Muscle of leg (tissue), 16 donors: ENCODE measurements at places on chromosomes 6 and 20.

GRCh38 chr20:17504898-17505635, 26.1 kb downstream of the BFSP1 start:
- no peaks in the 10 kb centered on the region for H3K36me3 ChIP-seq
- peaks cover 11% of the 10 kb centered on the region for H3K4me1 ChIP-seq
- H3K27ac ChIP-seq = peak overlapping the region; percentile 22
- peak; percentile 85 for DNase-seq
- H3K27me3 ChIP-seq = no peaks in the 10 kb centered on the region

DNA sequence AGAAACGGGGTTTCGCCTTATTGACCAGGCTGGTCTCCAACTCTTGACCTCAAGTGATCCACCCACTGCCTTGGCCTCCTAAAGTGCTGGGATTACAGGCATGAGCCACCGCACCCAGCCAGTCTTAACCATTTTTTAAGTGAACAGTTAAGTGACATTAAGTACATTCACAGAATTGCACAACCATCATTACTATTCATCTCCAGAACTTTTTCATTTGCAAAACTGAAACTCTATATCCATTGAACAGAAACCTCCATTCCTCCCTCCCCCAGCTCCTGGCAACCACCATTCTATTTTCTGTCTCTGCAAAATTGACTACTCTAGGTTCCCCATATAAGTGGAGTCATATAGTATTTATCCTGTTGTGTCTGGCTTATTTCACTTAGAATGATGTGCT, 59.7 kb downstream of the PLCB4 start:
- H3K27ac ChIP-seq = no peak overlapping the region
- DNase-seq = no peak
- H3K4me3 ChIP-seq = no peak overlapping the region
- H3K27me3 ChIP-seq = no peaks in the 10 kb centered on the region
- H3K36me3 ChIP-seq = no peaks in the 10 kb centered on the region

GRCh38 chr6:156146891-156147290, 630.3 kb upstream of the ARID1B start:
- no peaks in the 10 kb centered on the region for H3K4me1 ChIP-seq
- DNase-seq = no peak
- H3K36me3 ChIP-seq = no peaks in the 10 kb centered on the region
- H3K27me3 ChIP-seq = no peaks in the 10 kb centered on the region
- no peak overlapping the region for H3K4me3 ChIP-seq
- H3K27ac ChIP-seq = no peak overlapping the region

GRCh38 chr20:41143354-41143753, 6.0 kb downstream of the PLCG1 start:
- no peak overlapping the region for H3K27ac ChIP-seq
- no peak overlapping the region for H3K4me3 ChIP-seq
- no peaks in the 10 kb centered on the region for H3K27me3 ChIP-seq
- H3K36me3 ChIP-seq = peaks cover 22% of the 10 kb centered on the region
- H3K4me1 ChIP-seq = peaks cover 72% of the 10 kb centered on the region
- no peak for DNase-seq

GRCh38 chr6:131460614-131461000, 112.4 kb upstream of the ARG1 start:
- no peaks in the 10 kb centered on the region for H3K36me3 ChIP-seq
- no peaks in the 10 kb centered on the region for H3K27me3 ChIP-seq
- peak; percentile 74 for DNase-seq

- no peak overlapping the region for H3K4me3 ChIP-seq
- H3K36me3 ChIP-seq = no peaks in the 10 kb centered on the region
- no peaks in the 10 kb centered on the region for H3K27me3 ChIP-seq
- no peak for DNase-seq
- H3K27ac ChIP-seq = no peak overlapping the region
Observed at GRCh38 chr6:86856937-86857563, 80.3 kb upstream of the HTR1E start.

GRCh38 chr6:146550911-146551310, 7.3 kb downstream of the RAB32 start:
- peaks cover 18% of the 10 kb centered on the region for H3K36me3 ChIP-seq
- H3K4me3 ChIP-seq = no peak overlapping the region
- H3K27me3 ChIP-seq = no peaks in the 10 kb centered on the region
- no peak overlapping the region for H3K27ac ChIP-seq

- no peak for DNase-seq
- no peaks in the 10 kb centered on the region for H3K27me3 ChIP-seq
- H3K36me3 ChIP-seq = no peaks in the 10 kb centered on the region
- no peak overlapping the region for H3K4me3 ChIP-seq
- no peaks in the 10 kb centered on the region for H3K4me1 ChIP-seq
- no peak overlapping the region for H3K27ac ChIP-seq
Observed at GRCh38 chr6:55009131-55009530, 162.6 kb downstream of the FAM83B start.

GRCh38 chr20:34948030-34948429, 7.6 kb downstream of the GSS start:
- no peak overlapping the region for H3K27ac ChIP-seq
- H3K27me3 ChIP-seq = no peaks in the 10 kb centered on the region
- H3K4me1 ChIP-seq = no peaks in the 10 kb centered on the region
- peaks cover 27% of the 10 kb centered on the region for H3K36me3 ChIP-seq

GRCh38 chr6:147283460-147283859, 79.2 kb downstream of the STXBP5 start:
- no peak overlapping the region for H3K4me3 ChIP-seq
- H3K36me3 ChIP-seq = peaks cover 3% of the 10 kb centered on the region
- no peak overlapping the region for H3K27ac ChIP-seq
- H3K4me1 ChIP-seq = peaks cover 2% of the 10 kb centered on the region

DNA sequence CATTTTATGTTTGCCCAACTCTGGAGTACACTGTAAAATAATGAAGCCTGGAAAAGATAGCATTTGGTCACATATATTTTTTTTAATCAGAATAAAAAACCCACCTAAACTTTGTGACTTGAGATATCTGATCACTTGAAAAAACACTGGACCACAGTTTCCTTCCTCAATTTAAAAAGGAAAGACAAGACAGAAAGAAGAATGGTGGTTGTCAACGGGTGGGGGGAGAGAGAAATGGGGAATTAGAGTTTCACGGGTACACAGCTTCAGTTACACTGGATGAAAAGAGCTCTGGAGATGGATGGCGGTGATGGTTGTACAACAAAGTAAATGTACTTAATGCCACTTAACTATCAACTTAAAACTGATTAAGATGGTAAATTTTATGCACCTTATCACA, 14.7 kb upstream of the DST start:
- H3K4me3 ChIP-seq = no peak overlapping the region
- no peak overlapping the region for H3K27ac ChIP-seq
- no peak for DNase-seq
- no peaks in the 10 kb centered on the region for H3K36me3 ChIP-seq
- no peaks in the 10 kb centered on the region for H3K4me1 ChIP-seq
- no peaks in the 10 kb centered on the region for H3K27me3 ChIP-seq

DNA sequence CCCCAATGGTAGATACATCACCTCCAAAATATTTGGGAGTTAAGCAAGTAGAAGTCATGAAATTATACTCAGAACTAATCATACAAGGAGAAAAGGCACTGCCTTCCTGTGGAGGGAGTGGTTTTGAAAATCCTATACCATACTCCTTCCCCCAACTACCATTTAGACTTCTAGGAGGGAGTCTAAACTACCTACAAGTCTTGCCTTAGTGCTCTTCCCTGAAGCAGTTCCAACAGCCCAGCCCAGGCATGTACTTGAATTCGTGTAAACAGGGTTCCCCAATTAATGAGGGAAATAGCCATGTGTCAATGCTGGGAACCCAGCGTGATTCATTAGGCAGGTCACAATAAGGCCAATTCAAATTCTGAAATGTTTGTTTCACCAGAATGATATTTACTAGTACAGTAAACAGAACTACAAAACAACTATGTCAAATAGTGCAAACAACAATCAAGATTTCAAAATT, 39.1 kb upstream of the SGK1 start:
- DNase-seq = no peak
- H3K27ac ChIP-seq = no peak overlapping the region
- peaks cover 3% of the 10 kb centered on the region for H3K4me1 ChIP-seq
- no peaks in the 10 kb centered on the region for H3K27me3 ChIP-seq
- H3K36me3 ChIP-seq = no peaks in the 10 kb centered on the region
- H3K4me3 ChIP-seq = no peak overlapping the region

GRCh38 chr6:24415753-24416152, 13.0 kb downstream of the MRS2 start:
- peaks cover 43% of the 10 kb centered on the region for H3K36me3 ChIP-seq
- no peak overlapping the region for H3K4me3 ChIP-seq
- H3K27me3 ChIP-seq = no peaks in the 10 kb centered on the region
- no peak for DNase-seq
- H3K27ac ChIP-seq = no peak overlapping the region
- no peaks in the 10 kb centered on the region for H3K4me1 ChIP-seq

DNA sequence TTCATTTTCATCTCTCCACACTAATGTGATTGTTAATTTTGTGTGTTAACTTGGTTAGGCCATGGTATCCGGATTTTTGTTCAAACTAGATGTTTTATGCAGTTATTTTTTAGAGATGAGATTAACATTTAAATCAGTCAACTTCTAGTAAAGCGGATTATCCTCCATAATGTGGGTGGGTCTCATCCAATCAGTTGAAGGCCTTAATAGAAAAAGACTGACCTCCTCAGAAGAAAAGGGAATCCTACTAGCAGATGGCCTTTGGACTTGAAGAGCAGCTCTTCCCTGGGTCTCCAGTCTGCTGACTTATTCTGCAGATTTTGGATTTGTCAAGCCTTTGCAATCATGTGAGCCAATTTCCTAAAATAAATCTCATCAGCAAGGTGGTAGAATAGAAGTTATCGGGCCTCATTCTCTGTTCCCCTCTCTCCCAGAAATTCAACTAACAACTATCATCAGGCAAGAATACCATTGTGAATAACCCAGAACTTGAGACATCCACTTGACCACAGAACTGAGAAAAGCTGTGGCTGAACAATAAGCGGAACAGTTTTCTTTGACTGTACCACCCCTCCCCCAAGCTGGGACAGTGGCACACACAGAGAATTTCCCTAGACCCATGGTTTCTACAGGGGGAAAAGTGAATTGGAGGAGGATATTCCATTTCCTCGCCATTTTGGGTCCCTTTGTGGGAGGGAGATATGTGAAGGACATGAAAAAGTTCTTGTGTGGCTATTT, 323.0 kb downstream of the UTRN start:
- DNase-seq = peak; percentile 18
- H3K4me1 ChIP-seq = no peaks in the 10 kb centered on the region
- no peaks in the 10 kb centered on the region for H3K27me3 ChIP-seq
- H3K27ac ChIP-seq = no peak overlapping the region

GRCh38 chr6:79335133-79335674, 100.7 kb upstream of the HMGN3 start:
- DNase-seq = peak; percentile 3
- no peaks in the 10 kb centered on the region for H3K27me3 ChIP-seq
- no peak overlapping the region for H3K4me3 ChIP-seq
- no peak overlapping the region for H3K27ac ChIP-seq
- no peaks in the 10 kb centered on the region for H3K36me3 ChIP-seq

- H3K27me3 ChIP-seq = no peaks in the 10 kb centered on the region
- no peak overlapping the region for H3K27ac ChIP-seq
- no peaks in the 10 kb centered on the region for H3K36me3 ChIP-seq
- no peaks in the 10 kb centered on the region for H3K4me1 ChIP-seq
Observed at GRCh38 chr6:18410412-18410811, 23.3 kb downstream of the RNF144B start.

DNA sequence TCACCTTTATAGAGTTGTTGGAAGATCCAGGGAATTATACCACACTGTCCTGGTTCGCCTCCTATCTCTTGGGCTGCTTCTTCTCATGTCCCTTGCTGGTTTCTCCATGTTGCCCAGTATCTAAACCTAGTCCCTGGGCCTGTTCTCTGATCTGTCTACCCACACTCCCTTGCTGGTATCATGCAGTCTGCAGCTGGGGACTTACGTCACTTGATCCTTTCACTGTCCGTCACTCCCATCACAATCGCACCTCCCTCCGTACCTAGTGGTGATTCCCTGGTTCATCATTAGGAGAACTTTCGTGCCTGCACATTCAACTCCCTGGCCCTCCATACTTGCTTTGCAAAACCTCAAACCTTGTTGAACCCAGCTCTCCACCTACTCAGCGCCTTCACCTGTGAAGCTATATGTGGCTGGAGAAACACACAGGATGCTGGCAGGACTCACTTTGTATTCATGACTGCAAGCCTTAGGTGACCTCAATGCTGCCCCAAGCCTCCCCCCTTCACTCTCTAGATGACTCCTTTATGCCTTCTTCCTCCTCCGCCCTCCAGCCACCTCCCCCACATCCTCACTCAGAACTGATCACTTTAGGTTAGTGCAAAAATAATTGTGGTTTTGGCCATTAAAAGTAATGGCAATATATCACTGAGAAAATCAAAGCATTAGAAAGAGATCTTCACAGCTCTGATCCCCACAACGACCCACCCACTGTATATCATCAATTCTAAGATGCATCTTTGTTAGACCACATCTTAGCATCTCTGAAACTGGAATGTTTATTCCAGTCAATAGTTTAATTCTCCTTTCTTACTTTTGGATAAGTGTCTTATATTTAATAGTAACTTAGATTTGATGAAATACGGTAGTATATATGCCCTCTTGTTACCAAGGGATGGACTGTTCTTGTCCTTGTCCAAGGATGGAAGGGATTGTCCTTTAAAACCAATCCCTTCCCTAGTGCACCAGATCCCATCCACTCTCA, 26.4 kb downstream of the GDAP1L1 start:
- no peaks in the 10 kb centered on the region for H3K27me3 ChIP-seq
- no peaks in the 10 kb centered on the region for H3K4me1 ChIP-seq
- H3K4me3 ChIP-seq = no peak overlapping the region
- no peaks in the 10 kb centered on the region for H3K36me3 ChIP-seq

GRCh38 chr6:146990821-146991798, 213.1 kb upstream of the STXBP5 start:
- no peak for DNase-seq
- no peaks in the 10 kb centered on the region for H3K4me1 ChIP-seq
- no peaks in the 10 kb centered on the region for H3K36me3 ChIP-seq
- no peaks in the 10 kb centered on the region for H3K27me3 ChIP-seq
- no peak overlapping the region for H3K4me3 ChIP-seq

GRCh38 chr6:139965393-139965792, 590.9 kb upstream of the CITED2 start:
- DNase-seq = peak; percentile 69
- H3K36me3 ChIP-seq = no peaks in the 10 kb centered on the region
- no peak overlapping the region for H3K27ac ChIP-seq
- H3K4me1 ChIP-seq = no peaks in the 10 kb centered on the region
- no peaks in the 10 kb centered on the region for H3K27me3 ChIP-seq
- no peak overlapping the region for H3K4me3 ChIP-seq

GRCh38 chr20:50356525-50356885, 153.7 kb upstream of the PTPN1 start:
- DNase-seq = no peak
- H3K27me3 ChIP-seq = peaks cover 4% of the 10 kb centered on the region
- H3K36me3 ChIP-seq = no peaks in the 10 kb centered on the region
- H3K4me1 ChIP-seq = peaks cover 3% of the 10 kb centered on the region
- H3K4me3 ChIP-seq = no peak overlapping the region
